Substantia nigra (tissue), 51 donors: ENCODE measurements at places on chromosomes 6 and 20.

GRCh38 chr6:90730151-90730673 is 143.3 kb upstream of the MAP3K7 start:
- no peak for DNase-seq

DNA sequence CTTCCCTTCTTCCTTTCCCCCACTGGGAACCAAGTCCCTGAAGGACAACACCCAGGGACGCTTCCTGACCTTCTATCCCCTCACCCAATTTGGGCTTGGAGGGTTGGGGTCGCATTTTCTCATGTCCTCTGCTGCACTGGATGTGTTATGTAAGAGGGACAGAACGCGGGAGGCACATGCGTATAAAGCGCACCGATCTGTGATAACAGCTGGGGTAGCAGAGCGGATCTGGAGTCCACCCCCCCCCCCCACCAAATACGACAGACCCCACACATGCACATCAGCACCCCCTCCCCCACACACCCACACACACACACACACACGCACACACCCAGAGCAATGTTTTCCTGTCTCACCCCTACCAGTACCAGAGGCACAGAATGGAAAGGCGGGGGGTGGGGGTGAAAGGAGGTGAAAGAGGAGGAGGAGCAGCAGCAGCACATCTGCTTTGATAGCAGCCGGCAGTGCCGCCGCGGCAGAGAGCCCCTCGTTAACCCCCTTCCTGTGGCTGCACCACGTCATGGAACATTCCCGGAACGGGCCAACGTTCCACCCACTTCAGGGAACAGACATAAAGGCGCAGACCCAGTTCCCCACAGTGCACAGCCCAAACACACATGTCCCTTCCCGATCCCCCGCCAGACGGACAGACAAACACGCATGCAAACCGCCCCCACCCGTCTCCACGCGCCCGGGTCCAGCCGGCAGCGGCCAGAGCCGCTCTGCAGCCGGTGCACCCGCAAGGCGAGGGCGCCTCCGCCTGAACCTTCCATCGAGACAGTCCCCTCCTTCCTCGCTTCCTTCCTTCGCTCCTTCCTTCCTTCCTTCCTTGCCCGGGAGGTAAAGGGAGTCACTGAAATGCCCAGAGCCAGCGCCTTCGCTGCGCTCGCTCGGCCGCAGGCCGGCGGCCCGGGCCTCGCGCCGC is 590 bp downstream of the HIVEP2 start:
- peak; percentile 50 for DNase-seq

- DNase-seq = no peak
These were observed 123.4 kb upstream of the ECI2 start for GRCh38 chr6:4258733-4259132.

- DNase-seq = no peak
These were observed 14.5 kb downstream of the LGSN start for GRCh38 chr6:63305277-63305676.

- peak; percentile 76 for DNase-seq
These were observed 89.8 kb upstream of the PAX1 start for GRCh38 chr20:21615617-21616080.

GRCh38 chr20:44080646-44081267 is 106.2 kb downstream of the JPH2 start:
- DNase-seq = no peak

GRCh38 chr6:15841937-15842726 is 179.3 kb upstream of the DTNBP1 start:
- DNase-seq = no peak

DNA sequence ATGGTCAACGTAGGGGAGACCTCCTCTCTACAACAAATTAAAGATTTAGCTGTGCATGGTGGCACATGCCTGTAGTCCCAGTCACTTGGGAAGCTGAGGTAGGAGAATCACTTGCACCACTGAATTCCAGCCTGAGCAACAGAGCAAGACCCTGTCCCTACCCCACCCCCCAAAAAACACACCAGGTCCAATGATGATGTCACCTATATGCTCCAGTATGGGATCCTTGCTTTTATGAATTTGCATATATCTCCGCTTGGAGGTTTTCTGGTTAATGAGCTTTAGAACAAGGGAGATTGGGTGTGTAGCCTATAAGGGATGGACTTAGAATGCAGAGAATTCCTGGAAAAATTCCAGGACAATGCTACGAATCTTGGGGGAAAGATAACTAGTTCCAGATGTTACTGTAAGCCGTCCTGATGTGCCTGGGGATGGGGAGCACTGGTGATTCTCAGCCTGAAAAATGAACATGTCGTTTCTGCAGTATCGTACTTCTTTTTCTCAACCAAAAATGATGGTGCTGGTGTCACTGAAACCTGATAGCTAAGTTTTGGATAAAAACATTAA is 61.1 kb downstream of the ZBTB2 start:
- no peak for DNase-seq

DNA sequence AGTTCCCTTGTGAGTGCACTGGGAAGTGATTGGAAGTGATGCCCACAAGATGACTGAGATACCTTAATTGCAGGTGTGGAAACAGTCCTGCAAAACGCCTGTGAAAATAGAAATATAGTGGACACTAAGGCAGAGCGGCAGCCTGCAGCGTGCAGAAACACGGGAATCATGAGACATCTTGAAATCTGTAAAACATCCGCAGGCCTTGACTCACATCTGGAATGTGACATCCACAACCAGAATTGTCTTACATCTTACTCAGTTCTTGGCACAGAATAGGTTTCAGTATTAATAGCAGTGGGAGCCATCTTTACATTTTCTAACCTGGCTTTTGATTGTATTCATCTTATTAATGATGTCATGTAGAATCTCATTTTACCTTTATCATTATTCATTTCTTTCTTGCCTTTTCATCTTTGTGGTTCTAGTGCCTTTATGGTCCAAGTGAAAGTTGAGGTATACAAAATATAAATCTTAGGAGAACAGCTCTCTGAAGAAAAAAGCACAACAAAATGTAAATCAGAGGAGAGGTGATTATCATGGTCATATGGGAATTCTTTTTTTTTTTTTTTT is 44.6 kb downstream of the CDYL start:
- DNase-seq = no peak

DNA sequence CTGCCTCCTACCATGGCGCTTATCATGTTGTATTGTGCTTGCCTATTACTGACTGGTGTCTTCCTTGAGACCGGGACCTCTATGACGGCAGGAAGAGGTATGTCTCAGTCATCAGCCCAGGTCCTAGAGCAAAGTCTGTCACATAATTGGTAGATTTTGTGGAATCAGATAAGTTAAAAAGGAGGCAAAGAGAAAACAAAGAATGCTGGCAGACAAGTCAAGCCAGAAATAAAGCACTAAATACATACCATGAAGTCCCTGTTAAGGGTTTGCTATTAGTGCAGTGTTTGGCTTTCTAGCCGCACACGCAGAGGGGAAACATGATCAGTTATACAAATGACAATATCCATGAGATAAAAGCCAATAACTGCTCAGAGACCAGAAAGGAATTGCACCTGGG is 6.0 kb downstream of the TOMM34 start:
- no peak for DNase-seq

DNA sequence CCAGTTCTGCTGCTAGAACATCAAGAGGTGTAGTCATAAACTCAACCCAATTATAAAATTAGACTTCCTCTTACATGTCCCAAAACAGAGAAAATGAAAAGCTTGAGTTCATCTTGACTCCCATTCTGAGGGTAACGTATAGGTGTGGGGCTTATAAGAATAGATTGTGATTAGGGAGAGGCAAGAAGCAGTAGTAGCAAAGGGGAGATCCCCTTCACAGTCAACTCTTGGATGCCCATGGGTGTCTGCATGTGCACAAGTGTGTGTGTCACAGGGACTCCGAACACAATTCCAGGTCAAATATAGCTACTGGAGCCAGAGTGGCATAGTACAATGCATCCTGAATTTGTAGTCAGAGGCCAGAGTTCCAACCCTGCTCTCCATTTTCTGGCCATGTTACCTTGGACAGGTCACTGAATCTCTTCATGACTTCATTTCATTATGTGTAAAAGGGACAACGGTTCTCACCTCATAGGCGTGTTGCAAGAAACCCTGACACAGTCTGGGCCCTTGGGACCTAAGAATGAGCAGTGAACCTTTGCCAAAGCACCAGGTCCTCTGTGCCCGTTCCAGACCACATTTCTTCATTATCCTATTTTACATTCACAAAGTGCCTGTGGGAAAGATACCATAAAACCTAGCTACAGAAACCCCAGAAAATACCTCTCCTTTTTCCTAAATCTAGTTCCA is 11.8 kb downstream of the GSTA4 start:
- no peak for DNase-seq

DNA sequence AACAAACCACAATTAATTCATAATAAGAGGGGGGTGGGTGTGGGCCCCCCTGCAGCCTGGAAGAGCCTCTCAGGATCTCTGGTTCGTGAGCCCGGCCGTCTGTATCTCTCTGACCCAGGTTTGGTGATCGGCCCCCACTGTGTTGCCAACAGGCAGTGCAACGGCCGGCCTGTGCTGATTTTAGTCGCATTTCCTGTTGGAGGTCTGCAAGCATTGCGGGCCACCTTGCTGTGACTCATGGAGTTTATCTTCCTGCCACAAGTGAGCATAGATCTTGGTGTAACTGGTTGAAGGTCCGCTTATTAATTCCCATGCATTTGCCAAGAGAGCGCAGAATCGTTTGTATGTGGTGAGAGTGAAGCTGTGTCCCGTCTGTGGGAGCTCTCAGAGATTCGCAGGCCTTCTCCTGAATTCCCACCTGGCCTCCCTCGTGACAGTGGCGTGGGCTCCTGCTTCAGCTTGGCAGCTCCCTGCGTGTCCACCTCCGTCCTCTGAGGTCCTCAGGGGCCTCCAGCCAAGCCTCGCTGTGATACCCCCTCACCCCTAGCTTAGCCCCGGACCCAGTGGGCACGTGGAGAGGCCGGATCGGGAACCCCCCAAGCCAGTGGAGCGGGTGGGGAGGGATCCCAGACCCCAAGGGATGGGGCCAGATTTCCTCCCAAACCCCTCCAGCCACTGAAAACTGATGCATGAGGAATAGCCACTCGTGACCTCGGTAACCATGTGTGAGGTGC is 269.8 kb downstream of the CDH4 start:
- DNase-seq = no peak

DNA sequence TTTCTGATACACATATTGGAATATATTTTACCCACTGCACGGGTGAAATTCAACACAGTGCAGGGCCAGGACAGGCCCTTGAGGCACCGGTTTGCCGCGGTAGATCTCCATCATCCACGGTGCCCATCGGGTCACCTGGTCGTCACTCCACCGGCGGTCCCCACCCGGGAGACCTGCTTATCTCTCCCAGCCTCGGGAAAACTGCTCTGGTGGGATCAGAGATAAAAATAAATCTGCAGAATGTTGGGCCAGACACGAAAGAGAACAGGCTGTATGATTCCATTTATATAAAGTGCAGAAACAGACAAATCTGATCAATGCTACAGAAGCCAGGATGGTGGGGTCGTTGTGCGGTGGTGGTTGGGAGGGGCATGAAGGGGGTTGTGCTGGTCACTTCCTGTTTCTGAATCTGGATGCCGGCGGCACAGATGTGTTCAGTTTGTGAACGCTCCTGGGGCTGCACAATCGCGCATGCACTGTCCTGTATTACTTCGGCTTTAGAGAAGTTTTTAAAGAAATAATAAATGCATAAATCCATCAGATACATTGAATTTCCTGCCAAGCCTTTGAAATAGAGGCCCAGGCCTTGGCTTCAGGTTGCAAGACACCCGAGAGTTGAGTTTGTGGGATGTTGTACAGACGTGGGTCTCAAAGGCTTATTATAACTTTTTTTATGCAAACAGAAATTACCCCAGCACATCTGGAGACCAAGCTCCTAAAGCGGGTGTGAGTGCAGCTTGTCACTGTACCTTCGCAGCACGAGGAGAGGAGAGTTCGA is 54.3 kb downstream of the ANKRD60 start:
- no peak for DNase-seq

DNA sequence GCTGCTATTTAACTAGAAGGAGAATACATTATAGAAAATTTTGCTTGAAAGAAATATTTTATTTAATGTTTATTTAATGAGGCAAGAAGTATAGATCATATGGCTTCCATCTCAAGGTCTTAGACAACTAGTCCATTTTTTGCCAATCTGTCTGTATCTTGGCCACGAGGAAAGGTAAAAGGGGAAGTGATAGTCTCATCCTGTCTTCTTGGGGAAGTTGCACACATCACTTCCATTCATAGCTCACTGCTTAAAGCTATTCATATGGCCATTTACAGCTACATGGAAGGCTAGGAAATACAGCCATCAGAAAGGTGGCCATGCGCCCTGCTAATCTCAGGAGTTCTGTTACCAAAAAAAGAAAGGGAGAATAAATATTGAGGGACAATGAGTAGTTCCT is 50.8 kb downstream of the METTL24 start:
- no peak for DNase-seq

GRCh38 chr6:137903933-137904821 is 37.1 kb downstream of the TNFAIP3 start:
- DNase-seq = no peak

DNA sequence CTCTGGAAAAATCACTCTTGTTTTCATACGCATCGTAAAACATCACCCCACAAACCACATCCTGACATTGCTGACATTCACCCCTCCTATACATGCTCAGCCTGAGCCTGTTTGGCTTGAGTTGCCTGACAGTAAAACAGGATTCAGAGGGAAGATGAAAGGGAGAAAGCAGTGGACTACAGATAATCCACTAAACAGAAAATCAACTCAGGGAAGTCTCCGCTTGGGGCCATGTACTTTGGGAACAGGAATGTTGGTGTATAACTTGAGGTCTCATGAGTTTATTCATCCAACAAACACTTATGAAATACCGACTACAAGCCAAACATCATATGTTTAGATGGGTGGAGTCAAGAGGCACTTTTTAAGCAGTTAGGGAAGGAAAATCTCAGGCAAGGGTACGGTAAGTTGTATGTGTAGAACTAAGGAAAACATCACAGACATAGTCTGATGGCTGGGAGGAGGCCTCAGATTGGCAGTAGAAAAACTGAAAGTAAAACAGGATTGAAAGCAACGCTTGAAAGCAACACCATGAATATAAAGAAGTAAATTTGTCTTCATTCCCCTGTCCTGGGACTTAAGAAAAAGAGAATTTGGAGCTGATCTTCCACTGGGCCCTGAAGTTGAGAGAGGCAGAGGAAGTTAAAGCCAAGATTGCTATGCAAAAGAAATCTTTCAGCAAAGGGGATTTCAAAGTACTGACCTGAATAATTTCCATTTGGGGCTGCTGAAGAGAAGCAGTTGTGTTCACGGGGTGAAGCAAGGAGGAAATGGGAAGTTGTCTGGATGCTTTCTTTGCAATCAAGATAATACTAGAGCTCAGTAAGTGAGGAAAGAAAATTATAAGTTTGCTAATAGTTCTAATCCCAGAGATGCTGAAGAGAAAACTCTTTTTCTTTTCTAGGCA is 28.8 kb downstream of the PDE7B start:
- DNase-seq = no peak

DNA sequence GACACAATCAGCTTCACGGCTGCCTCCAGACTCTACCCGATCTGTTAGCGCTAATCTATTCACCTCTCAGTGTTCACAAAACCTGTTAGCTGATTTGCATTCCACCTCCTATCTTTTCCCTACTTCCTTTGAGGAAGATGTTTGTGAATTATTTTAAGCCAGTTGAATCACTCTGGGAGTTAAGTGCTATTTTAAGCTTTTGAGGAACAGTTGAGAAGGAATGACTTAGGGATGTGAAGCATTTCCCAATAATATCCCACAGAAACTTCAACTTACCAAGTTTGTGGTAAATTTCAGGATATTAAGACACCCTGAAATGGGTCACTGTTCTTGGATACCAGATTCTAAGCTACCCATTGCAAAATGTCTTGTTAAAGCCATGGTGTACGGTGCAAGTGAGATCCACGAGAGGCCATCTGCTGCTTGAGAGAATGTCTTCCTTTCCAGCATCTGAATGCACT is 145.2 kb upstream of the CITED2 start:
- DNase-seq = no peak

GRCh38 chr6:35723587-35723986 is 13.2 kb upstream of the ARMC12 start:
- no peak for DNase-seq

- no peak for DNase-seq
These were observed 89.7 kb upstream of the RNF217 start for GRCh38 chr6:124872361-124873065.
